ENCODE measurements at places on chromosomes 16 and 17. TPM values are rescaled to one million over a fixed set of nuclear protein-coding genes. Genes with fewer than 3 reads are reported as not detected.

The PRAC1 gene
- 33.5 TPM for total RNA-seq

The GSPT1 gene
- 67.9 TPM for total RNA-seq

The GP1BA gene
- total RNA-seq, result not detected

The GRN gene
- total RNA-seq, result 465 TPM

Data from PC-3 (cell line).